Colonic mucosa (tissue), 4 donors: ENCODE measurements at places on chromosomes 4 and X.

DNA sequence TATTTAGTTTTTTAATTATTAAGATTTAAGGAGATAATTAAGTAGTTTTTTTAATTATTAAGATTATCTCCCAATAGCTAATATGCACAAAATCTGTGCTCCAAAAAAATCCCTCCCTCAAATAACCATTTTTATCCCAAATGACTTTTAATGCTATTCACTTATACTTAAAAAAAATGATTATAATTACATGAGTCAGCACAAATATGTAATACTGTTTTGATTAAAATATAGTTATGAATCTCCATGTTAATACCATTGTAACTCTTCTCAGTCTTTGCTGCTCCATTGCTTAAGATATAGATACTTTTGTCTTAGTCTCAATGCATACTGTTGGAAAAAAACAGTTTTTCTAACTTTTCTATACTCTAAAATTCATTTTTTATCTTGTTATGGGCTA is 1121.1 kb upstream of the ADGRL3 start:
- DNase-seq = no peak

GRCh38 chr4:24729119-24729730 is 66.1 kb upstream of the SOD3 start:
- no peak for DNase-seq

GRCh38 chrX:140422501-140422900 is 82.4 kb downstream of the SOX3 start:
- DNase-seq = no peak

GRCh38 chr4:25860586-25861279 is 2.1 kb downstream of the SEL1L3 start:
- DNase-seq = peak; percentile 34

DNA sequence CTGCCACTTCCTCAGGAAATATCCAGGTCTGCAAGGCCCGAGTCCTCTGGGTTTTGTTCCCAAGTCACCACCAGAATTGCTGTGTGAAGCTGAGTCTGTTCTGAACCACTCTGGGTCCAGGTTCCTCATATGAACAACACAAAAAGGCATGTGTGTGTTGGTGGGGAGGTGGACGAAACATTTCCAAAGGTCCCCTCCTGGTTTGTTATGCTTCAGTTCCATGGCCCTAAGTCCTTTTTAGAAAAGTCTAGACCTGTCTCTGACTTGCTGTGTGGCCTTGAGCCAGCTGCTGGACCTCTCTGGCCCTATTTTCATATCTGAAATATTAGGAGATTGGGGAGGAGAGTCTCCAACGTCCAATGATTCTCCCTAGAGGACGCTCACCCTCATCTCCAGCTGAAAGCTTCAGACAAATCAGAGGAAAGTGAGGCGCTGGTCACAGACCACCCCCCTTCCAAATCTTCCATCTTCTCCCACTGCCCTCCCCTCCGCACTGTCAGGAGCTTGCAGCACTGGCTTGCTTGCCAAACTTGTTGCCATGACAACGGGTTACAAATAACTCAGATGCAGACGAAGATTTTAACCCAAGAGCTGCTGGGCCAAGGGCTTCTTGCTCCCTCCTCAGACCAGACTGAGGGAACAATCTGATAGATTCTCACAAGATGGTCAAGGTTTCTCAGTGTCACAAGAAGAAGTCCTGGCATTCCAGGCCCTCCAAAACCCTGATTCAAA is 64.5 kb downstream of the SMC1A start:
- no peak for DNase-seq

DNA sequence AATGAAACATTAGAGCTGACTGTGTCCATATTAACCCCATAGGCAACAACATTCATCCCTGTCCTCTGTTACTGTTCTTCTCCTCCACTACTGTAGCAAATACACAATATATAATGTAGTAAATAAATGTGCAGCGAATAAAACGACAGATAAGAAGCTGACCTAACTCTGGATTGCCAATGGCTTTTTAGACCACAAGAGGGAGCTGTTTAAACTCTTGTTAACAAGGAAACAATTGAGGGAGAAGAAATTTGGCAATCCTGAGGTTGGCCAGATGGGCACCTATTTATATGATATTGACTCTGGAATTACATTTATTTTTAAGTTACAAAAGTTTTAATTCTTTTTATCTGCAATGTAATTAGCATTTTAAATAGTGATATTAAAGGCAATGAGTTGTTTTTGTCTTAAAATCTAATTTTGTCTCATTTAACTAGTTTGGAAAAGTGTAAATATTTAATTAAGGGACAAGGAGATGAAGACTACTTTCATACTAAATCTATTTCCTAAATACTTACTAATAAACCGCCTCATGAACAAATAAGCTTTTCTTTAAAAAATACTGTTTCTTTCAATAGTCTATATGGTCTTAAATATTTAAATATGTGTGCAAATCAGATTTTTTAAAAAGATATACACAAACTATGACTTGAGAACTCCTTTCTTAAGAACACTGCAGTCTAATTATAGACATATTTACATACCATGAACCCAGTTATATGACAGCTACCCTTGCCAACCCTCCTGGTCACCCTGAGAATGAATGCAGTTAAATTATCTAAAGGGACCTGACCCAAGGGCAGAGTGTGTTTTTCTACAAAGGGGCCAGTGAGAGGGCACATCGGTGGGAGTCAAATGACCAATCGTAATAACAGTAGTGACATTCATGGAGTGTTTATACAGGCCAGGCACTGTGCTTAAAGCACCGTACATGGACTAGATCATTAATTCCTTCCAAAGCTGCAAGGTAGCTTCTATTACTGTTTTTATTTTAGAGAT is 52.9 kb upstream of the HPF1 start:
- DNase-seq = peak; percentile 57

DNA sequence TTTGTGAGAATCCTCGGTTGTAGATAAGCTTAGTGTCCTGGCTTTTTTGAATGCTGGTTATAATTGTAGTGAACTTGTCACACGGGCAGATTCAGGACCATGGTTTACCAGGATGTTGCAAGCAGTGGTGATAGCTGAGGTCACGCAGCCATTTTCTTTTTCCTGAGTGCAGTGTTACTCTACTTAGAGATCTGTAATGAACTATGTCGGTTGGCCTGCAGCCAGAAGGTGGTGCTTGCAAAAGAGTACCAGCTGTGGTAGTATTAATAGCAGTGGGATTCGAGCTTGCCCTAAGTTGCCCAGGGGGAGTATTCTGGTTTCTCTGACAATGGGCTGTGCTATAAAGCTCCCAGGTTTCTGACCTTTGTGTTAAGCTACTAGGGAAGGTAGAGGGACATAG is 368.9 kb downstream of the SLITRK2 start:
- no peak for DNase-seq

- no peak for DNase-seq
These were observed 30.2 kb upstream of the FAM9C start for GRCh38 chrX:13074297-13075262.

DNA sequence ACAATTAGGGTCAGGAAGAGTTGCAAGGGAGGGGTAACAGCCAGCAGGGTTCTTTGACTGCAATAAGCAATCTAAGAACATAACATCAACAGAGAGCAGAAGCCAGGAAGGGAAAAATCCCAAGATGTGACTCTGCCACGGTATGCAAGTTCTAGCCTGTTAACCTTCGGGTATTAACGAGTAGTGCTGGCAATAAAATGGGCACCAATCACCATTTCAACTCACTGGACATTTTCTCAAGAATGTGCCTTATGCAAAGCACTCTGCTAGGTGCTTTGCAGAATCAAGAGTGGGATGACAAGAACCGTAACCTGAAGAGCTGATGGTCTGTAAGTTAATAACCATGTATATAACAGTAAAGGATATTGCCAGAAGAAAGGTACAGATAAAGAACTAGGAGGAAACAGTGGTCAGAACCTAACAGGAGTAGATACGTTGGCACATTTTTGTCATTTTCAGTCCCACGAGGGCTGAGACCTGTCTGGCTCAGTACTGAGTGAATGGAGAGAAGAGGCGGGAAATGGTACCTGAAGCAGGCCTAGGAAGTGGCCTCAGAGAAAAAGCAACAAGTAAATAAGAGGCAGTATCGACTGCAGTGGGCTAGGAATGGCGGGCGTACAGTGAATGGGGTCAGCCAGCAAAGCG is 2.7 kb downstream of the ELOVL6 start:
- DNase-seq = peak; percentile 35

- no peak for DNase-seq
These were observed 29.1 kb downstream of the JADE3 start for GRCh38 chrX:46941341-46941740.

GRCh38 chr4:14023036-14023435 is 395.5 kb upstream of the BOD1L1 start:
- no peak for DNase-seq

DNA sequence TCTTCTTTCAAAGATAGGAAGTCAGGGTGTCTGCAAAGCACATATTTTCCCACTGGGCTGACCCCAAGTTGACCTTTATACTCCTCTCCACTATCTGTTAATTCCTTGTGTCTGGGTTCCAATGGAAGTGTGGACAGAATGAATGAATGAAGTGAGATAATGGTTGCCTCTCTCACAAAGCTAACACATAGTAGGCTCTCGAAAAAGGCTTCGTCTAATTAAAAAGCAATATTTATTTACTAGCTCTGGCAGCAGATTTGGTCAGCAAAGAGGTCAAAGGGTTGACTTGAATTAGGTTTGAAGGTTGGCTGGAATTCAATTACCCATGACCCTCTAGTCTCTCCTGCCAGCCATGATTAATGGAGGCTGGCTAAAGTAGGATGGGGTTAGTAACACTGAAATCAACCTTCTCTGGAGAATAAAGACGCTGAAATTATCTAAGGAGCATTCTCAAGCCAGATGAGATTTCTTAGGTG is 280.3 kb upstream of the KLF3 start:
- no peak for DNase-seq

GRCh38 chr4:113232194-113232593 is 182.7 kb downstream of the ANK2 start:
- DNase-seq = no peak
